ENCODE measurements at places on chromosomes 4 and X.

DNA sequence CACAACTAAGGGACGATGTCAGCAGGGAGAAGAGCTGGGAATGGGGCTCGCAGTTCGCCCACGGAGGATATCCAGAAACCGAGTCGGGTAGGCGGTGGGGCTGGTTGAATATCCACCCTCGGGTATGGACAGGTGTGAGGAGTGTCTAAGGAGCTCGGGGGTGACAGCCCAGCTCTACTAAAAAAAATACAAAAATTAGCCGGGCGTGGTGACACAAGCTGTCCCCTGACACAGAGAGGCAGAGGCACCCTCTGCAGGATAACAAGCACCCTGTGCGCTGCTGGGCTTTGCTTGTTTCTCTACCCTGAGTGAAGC is 12.2 kb upstream of the ASMTL start:
- DNase-seq: no peak

DNA sequence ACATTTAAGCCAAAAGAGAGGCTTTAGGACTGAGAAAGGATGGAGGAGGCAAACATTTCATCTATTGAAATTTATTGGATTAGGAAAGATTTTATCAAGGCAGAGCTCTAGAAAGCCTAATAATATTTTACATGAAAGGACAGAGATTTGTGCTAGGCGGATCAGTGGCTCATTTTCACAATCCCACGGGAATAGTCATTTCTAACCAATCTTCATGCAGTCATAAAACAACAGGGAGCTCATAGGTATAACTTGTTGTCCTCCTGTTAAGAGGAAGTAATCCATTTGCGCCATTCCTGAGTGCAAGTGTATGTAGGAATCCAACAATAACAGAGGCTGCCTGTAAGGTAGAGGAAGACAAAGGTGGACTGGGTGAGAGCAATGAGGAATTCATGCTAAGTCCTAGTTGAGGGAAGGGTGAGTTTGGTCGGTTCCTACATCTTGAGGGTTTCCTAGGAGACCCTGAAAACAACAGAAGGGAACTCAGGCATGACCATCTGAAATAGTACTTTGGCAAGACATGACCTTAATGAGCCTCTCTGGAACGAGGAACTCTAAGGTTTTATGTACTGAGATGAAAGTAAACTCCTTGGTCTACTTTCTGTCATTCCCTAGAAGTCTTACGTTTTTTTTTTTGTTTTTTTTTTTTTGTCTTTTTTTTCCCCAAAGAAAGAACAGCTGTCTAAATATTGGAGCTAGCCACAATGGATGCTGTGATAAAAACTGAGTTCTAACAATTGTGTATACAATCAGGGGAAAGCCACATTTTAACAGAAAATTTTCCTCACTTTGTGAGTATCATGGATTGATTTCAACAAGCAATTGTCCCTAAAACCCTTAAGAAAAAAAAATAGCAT is 89.7 kb downstream of the GEMIN8 start:
- no peak for DNase-seq

DNA sequence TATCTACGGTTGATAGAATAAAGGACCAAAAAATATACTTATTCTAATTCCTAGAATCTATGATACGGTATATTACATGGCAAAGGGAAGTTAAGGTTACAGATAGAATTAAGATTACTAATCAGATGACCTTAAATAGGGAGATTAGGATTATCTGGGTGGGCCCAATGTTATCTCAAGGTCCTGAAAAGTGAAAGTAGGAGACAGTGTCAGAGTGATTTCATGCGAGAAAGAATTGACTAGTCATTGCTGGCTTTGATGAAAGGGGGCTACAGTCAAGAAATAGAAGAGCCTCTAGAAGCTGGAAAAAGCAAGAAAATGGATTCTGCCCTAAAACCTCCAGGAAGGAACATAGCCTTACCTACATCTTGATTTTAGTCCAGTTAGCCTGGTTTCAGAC is 176.9 kb upstream of the PPP1R2C start:
- no peak for DNase-seq

- no peak for DNase-seq
Measured at GRCh38 chr4:69888336-69888735, 28.4 kb upstream of the SULT1E1 start.

GRCh38 chr4:140154572-140154891 is 548 bp upstream of the MAML3 start:
- no peak for DNase-seq

DNA sequence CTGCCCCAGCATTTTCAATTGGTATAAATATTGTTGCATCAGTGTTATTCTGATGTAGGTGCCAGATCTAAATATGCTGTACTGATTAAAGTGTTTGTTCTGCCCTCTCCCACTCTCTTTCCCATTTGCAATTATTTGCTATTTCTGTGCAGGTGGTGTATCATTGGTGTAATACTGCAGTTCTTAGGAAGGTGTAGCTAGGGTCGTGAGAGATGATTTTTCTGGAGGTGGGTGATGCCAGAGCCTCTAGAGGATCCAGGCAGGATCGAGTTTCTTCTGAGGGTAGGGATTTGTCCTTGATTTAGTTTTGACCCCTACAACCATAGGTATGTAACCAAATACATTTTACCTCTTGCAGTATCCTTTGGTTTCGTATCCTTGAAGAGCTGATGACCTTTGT is 1.9 kb downstream of the SMAD1 start:
- no peak for DNase-seq

- DNase-seq: no peak
Measured at GRCh38 chr4:75662626-75663025, 10.6 kb downstream of the G3BP2 start.

- no peak for DNase-seq
Measured at GRCh38 chr4:2318476-2318875, 56.6 kb upstream of the MXD4 start.

DNA sequence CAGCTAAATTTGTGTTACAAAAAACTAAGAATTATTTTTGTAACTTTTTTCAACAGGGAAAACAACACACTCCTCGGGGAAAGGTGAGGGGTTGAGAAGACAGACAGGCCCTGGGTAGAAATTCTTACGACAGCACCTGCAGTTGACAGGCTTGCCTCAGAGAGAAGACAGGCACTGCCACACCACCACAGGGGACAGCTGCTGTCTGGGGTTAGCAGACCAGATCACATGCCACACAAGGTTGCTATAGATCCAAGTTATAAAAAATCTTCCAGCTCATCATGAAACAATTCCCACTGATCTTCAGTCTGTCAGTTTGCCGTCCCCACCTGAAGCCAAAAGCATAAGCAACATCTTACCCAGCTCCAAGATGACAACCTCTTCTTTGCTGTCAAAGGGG is 143.2 kb upstream of the ZCCHC13 start:
- DNase-seq: no peak

DNA sequence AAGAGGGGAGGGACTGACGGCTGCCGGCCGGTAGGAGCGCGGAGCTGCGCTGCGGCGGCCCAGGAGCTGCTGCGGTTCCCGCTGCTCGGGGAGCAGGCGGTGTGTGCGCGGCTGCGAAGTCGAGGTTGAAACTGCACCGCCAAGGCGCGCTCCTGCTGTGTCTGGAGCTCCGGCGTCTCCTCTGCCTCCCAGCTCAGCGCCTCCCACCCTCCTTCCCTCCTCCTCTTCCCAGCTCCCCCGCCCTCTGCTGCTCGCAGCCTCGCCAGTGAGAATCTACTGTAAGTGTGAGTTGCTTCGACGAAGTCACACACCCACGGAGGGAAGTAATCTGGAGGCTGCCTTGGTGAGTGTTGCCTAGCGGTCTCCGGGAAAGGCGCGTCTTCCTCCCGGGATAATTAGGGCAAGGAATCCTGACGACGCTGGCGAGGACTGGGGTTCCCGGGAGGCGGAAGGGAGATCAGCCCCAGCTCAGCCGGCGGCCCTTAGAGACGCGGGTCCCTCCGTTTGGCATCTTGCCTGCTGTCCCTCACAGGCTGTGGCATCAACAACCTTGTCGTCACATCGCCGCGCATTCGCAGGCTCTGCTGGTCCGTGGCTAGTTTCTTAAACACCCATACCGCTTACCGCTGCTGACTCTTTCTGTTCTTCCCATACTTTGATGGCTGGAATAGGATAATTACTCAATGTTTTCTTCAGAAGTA is at the start of gene EPHA5:
TSS of gene EPHA5 (minus strand) at position 159 of the 701 bp plus-strand sequence. CDS start 747 bp downstream, outside the sequence.
- DNase-seq: peak; percentile 61

DNA sequence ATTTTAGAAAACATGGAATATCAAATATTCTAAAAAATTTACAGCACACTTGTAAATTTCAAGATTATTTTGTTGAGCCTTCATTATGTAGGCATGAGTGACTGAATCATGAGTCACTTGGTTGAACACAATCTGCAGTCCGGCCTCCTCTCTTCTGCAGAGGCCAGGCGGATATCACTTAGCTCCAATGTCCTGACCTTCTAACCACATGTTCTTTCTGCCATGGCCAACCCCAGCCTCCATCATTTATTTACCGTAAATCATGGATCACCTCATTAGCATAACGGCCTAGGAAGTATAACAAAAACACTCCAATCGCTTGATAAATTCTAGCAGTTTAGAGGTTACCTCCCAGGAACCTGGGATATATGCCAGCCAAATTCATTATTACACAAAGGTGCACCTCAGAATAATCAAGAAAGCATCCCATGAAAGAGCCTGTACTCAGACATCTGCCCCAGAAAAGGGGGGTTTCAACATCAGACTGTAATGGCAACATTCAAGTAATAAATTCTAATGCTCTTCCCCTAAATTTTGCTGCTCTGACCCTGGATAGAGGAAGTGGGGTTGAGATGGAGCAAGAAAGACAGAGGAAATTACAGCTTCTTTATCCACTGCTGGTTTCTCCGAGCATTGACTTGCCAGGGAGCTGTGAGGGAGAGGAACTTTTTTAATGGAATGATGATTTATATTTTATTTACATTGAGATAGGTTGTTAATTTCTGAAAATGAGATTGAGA is 2153.6 kb upstream of the AGA start:
- no peak for DNase-seq

GRCh38 chrX:4129626-4130025 is 416.2 kb upstream of the PRKX start:
- no peak for DNase-seq

DNA sequence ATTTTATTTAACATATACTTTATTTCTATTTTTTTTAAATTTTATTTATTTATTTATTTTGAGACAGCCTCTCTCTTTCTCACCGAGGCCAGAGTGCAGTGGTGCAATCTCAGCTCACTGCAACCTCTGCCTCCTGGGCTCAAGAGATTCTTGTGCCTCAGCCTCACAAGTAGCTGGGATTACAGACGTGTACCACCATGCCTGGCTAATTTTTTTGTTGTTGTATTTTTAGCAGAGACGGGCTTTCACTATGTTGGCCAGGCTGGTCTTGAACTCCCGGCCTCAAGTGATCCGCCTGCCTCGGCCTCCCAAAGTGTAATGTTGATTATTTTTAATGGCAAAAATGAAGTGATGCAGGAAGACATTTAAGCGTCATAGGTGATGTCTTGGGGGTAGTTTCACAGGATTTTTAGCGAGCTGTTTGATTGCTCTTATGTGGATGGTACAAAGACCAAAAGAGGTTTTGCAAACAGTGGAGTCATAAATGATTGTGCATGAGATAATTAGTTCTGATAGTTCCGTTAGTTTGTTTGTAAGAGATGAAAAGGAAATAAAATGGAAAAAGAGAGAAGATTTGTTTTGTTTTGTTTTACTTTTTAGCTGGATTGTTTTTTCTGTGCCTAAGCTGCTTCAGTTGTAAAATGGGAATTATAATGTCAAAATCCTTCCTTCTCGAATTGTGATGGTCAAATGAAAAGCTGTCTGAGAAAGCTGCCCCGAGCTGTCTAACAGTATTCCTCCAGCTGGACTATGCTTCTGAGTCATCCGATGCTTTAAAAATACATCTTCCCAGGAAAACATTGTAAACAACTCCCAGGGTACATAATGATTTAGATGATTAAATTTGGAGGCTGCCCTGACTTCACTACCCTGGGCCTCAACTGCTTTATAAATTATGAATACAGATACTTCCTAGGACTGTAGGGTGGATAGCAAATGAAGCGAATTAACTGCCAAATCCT is 14.7 kb downstream of the RHOH start:
- DNase-seq: no peak

GRCh38 chr4:106186201-106186600 is 129.8 kb downstream of the TBCK start:
- DNase-seq: no peak

DNA sequence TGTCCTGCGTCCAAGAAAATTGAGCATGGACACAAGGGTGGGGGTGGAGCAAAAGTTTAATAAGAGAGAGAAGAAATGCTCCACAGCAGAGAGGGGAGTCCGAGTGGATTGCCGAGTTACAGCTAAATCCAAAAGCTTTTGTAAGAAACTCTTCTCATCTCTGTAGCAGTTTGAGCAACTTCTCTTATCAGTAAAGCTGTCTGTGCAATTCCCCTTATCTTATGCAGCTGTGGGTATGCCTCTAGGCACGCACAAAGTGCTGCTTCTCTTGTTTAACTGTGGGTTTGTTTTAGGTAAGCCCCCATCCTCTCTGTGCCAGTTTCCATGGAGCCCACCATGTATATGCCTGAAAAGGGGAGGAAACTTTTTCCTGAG is 44.8 kb downstream of the HMGB2 start:
- no peak for DNase-seq

GRCh38 chrX:15043538-15043937 is 170.3 kb downstream of the MOSPD2 start:
- DNase-seq: no peak

DNA sequence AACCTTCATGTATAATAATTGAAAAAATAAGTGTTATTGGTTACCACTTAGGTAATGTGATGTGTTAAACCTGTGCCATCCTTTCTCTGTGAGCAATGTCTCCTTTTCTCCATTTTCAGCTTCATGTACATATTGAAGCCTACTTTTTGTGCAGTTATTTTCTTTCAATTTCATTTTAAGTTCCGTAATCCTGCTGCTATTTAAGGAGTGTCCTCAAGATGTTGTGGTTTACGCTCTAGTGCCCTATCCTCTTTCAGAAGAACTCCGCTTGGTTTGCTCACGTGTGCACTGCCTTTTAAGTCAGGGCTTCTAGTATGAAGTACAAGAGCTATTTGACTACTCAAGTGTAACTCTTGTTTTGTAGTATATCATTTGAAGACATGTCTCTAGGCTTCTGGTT is 2253.2 kb upstream of the TENM3 start:
- DNase-seq: no peak

DNA sequence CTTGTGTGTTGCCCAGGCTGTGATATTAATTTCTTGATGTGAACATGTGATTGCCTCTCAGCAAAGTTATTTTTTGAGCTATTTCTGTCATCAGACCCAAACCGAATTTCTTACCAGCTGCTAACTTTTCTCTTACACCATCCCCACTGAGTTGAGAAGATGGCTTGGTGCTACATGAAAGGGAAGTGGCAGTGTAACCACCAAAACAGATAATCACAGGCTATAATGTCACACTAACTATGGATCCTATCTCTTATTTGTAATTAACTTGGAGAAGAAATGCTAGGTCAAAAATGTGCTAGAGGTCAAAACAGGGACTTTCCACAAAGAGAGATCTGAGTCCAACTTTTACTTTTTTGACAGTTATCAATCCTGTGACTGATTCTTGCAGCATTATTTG is 43.8 kb downstream of the ELOVL6 start:
- no peak for DNase-seq

DNA sequence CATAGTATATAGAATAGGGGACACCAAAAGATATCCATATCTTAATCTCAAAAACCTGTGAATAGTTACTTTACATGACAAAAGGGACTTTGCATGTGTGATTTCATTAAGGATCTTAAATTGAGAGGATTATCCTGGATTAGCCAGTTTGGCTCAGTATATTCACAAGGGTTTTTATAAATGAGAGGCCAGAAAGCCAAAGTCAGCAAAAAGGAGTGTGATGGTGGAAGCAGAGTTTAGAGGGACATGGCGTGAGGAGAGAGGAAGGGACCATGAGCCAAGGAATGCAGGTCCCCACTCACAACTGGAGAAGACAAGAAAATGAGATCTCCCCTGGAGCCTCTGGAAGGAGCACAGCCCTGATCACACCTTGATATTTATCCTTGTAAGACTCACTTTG is 648.5 kb upstream of the LCORL start:
- DNase-seq: no peak
